ENCODE measurements at places on chromosomes 5 and 9.

DNA sequence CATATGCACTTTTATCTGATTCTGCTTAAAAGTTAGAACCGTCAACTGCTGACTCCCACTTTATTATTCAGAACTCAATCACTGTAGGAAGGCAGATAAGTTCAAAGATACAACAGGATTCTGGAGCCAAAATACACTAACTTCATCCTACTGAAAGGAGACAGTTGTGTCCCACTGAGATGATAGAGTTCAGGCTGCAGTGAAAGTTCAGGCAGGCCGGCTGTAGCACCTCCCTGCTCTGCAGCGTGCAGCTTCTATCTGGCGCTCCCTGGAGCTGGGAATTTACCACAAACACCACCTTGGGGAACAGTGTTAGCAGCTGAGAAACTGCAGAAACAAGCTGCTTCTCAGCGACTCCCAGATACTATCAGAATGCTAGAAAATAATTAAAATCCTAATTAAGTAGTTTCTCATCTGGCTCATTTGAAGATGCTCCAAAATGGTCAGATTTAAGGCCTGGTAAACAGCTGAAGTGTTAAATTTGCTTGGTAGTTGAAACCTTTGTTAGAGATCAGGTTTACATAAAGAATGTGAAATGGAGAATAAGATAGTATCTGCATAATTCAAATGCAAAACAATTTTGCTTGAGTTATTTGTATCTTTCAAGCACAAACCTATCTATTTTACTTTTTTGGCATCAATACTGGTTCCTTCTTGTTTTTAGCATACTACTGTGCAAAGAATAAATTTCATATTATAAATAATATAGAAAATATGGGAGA, 52.3 kb upstream of the CNTLN start:
- DNase-seq = no peak

DNA sequence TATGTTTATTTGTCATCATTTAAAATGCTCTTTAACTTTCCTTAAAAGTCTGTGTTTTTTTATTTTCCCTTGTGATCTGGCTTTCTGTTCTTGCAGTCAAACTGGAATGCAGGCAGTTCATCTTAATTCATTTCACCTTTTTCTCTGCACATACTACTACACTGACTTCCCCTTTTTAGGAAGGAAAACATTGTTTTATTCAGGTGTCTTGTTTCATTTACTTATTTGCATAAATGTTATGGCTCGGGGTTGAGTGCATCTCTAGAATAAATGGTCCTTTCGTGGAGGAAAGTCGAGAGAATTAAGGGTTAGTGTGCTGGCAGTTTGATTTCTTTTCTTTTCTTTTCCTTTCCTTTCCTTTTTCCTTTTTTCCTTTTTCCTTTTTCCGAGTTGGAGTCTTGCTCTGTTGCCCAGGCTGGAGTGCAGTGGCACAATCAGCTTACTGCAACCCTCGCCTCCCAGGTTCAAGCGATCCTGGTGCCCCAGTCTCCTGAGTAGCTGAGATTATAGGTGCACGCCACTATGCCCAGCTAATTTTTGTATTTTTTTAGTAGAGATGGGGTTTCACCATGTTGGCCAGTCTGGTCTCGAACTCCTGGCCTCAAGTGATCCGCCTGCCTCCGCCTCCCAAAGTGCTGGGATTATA, 76.0 kb upstream of the LRRC70 start:
- DNase-seq = no peak

DNA sequence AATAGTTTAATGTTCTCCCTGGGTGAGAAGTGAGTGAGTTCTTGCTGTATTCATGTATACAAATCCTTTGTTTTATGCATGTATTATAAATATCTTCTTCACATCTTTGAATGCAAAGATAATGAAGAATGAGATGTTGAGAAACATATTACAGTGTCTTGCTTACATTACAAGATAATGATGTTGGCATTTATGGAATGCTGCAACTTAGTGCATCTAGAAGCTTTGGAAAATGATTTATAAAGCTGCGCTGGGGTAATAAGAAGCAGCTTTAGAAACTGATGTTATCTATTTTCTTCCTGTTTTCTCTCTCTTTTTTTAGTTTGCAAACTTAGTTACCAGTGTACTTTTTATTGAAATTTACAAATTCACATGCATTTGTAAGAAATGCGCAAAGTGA, 673.4 kb downstream of the KCTD16 start:
- DNase-seq = no peak

GRCh38 chr9:95091601-95092261, 225.8 kb downstream of the FANCC start:
- no peak for DNase-seq

DNA sequence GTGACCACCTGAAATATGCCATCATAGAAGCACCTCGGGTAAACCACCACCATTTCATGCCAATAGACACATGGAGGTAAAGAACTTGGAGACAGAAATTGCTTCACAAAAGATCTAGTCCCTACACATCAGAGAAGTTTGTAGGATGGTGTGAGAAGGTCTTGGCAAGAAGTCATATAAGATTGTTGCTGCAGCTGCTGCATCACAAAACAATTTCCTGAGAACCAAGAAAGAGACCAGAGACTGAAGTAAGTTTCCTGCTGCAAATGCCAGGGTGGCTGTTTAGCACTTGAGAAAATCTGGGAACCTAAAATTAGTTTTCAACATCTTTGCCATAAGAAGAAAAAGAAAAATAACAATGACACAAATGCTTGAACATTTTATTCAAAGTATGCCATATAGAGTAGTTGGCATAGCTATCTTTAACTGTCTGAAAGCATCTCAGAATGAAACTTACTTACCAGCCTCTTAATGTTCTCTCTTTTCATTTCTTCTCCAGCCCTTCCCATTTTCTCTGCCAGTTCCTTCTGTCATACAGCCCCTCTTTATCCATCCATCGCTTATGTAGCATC, 114.3 kb downstream of the KCTD16 start:
- DNase-seq = no peak

DNA sequence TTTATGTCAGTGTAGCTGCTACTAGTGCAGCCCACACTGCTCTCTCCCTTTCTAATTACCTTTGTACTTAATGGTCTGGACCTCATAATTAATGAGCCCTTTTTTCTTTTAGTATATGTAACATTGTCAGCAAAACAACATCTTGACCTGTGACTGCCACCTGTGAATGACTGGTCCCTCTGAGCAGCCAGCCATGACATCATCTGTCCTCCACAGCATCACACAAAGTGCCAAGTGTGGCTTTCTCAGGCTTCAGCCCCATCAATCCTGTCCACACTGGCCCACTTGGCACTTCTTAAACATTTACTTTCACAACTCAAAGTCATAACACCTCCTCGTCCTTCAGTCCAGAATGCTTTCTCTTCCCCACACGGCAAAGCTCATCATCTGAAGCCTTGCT, 104.7 kb downstream of the GPR21 start:
- DNase-seq = no peak
